ENCODE measurements at places on chromosomes 4 and X. TPM values are rescaled to one million over a fixed set of nuclear protein-coding genes. Genes with fewer than 3 reads are reported as not detected.

The HSD17B13 gene
- 1.1 TPM for total RNA-seq

The RXFP1 gene
- total RNA-seq = 0.36 TPM

The H2BW1 gene
- not detected for total RNA-seq

The PRDM8 gene
- 4.8 TPM for total RNA-seq

The LNX1 gene
- 11.1 TPM for total RNA-seq

DNA sequence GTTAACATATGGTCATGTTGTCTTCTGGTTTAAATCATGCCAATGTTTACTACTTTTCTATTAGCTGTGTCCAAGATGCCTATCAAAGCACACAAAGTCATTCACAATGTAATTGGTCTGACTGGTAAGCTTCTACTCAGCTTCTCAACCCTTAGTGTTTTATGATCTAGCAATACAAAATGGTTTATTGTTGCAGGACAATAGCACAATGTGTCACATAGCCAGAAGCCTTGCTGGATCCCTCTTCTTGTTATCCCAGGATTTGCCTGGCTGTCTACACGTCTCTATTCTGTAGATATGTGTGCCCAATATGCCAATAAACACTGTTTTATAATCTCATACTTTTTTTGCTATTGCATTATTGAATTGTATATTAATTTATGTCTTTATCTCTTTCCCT, 1111.0 kb upstream of the AGA start:
- H3K4me1 ChIP-seq = no peaks in the 10 kb centered on the region
- no peak overlapping the region for H3K4me3 ChIP-seq
- DNase-seq = no peak
- H3K27me3 ChIP-seq = no peaks in the 10 kb centered on the region
- H3K27ac ChIP-seq = no peak overlapping the region
- no peaks in the 10 kb centered on the region for H3K36me3 ChIP-seq

DNA sequence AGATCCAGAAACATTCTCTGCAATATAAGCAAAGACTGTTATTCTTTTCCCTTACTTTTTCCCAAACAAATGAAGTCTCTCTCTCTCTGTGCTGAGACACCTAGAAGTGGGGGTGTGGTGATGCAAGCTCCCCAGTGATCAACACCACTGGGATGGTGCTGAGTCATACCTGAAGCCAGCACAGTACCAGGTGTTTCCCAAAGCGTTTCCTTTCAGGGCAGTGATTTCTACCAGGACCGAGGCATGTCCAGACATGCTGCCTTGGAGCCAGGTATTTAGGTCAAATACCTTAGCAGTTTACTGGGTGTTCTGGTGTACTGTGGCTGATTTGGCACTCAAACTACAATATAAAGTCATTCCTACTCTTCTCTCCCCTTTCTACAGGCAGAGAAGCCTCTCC, 726.5 kb downstream of the FAM133A start:
- H3K27ac ChIP-seq = no peak overlapping the region
- no peak for DNase-seq
- H3K27me3 ChIP-seq = no peaks in the 10 kb centered on the region

DNA sequence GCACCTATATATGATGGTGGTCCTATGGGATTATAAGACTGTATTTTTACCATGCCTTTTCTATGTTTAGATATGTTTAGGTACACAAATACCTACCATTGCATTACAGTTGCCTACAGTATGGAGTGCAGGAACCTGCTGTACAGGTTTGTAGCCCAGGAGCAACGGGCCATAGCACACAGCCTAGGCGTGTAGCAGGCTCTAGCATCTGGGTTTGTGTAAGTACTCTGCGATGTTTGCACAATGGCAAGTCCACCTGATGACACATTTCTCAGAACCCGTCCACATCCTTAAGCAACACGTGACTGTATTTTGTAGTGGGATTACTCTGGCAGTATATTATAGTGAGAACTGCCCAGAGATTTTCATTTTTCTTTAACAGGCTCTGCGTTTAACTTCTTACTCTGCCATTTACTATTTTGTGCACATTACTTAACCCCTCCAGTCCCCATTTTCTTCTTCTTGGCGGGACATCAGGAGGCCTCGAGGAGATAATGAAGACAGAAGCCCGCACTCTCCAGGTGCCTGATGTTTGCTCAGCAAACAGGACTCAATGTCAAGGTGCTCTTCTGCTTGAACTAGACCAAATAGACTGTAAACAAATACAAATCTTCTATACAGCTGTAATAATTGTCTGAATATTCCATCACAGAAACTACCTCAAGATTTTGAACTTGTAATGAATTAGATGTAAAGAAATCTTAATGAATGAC, 102.0 kb upstream of the PDLIM3 start:
- no peak for DNase-seq
- no peaks in the 10 kb centered on the region for H3K27me3 ChIP-seq
- H3K4me3 ChIP-seq = no peak overlapping the region

DNA sequence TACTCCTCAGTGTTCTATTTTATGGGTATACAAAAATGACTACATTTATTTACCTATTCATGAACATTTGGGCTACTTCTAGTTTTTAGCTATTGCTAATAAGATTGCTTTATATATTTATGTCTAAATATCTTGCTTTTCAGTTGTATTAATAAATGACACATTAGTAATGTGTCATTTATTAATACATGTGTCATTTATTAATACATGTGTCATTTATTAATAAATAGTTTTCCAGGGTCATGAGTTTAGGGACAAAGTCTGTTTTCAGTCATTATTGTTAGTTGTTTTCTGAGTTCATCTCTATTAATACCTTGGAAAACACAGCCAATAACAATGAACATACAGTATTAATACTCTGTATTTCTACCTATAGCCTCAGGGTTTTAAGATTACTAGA, 1630.7 kb upstream of the IGFBP7 start:
- no peaks in the 10 kb centered on the region for H3K36me3 ChIP-seq
- DNase-seq = no peak
- H3K27ac ChIP-seq = no peak overlapping the region
- no peak overlapping the region for H3K4me3 ChIP-seq

DNA sequence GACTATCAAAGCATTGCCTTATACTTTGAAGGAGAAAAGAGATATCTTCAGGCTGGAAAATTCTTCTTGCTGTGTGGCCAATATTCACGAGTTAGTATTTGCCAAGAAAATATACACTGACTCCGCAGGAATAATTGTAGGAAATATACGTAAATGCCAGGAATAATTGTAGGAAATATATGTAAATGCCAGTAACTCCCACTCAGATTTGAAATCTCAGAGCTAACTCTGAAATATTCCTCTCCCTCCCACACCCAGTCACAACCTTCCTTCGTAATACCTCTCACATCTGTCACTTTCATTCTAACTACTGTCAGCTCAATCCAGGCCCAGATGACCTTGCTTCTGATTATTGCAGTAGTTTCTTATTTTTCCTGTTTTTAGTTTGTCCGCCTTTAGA, 73.5 kb downstream of the WDR19 start:
- no peak overlapping the region for H3K4me3 ChIP-seq
- DNase-seq = no peak
- no peaks in the 10 kb centered on the region for H3K36me3 ChIP-seq
- peak overlapping the region; percentile 94 for H3K27ac ChIP-seq
- H3K27me3 ChIP-seq = no peaks in the 10 kb centered on the region

DNA sequence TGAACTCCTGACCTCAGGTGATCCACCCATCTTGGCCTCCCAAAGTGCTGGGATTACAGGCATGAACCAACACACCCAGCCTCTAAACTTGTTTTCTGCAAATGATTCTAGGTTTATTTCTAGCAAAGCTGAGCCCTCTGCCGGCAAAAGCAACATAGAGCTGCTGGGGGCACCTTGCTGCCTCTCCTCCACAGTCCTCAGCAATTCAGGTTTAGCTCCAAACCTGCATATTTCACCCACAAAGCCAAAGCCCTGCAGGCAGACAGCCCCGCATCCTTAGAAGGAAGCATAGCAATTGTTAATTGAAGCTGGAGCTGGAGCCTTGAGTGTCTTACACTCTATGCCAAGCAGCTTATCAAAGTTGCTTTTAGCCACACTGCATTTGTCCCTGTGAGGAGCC, 24.9 kb upstream of the OCIAD2 start:
- H3K36me3 ChIP-seq = no peaks in the 10 kb centered on the region
- no peaks in the 10 kb centered on the region for H3K27me3 ChIP-seq
- no peaks in the 10 kb centered on the region for H3K4me1 ChIP-seq
- DNase-seq = no peak
- H3K4me3 ChIP-seq = no peak overlapping the region

DNA sequence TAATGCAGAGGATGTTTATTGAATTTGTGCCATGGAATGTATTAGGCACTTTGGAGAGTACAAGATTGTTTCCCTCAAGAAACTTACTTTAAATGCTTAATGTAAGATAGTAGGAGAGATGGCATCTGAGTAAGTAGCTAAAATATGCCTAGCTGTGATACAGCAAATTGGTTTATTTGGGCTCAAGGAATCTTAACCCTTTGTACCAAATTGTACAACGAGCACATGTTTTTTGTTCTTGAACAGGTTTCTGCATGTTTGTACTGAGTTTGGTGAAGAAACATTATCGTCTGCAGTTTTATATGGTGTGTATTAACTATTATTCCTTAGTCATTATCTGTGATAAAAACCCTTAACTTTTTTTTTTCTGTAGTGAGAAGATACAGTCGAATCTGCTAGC, 48.6 kb downstream of the CDS1 start:
- no peaks in the 10 kb centered on the region for H3K27me3 ChIP-seq
- no peak overlapping the region for H3K4me3 ChIP-seq
- H3K27ac ChIP-seq = no peak overlapping the region
- no peaks in the 10 kb centered on the region for H3K4me1 ChIP-seq
- H3K36me3 ChIP-seq = no peaks in the 10 kb centered on the region

DNA sequence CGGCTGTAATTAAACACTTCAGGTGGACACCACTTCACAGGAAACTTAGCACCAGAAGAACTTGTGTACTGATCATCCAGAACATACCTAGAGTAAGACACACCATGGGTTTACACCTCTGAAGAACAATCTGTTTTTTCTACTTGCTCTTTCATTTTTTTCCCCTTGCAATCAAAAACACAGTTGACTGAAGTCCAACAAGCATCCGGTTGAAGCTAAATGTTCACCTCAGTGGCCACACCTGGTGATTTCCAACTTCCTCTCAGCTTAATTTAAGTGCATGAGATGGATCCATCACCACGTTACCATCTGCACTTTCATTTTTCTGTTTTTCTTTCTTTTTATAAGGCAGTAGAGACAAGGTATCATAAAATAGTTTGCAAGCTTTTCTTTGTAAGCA, 4.9 kb upstream of the TXK start:
- H3K27ac ChIP-seq = no peak overlapping the region
- DNase-seq = no peak
- no peak overlapping the region for H3K4me3 ChIP-seq
- peaks cover 6% of the 10 kb centered on the region for H3K36me3 ChIP-seq

- no peaks in the 10 kb centered on the region for H3K36me3 ChIP-seq
- no peaks in the 10 kb centered on the region for H3K27me3 ChIP-seq
- H3K4me3 ChIP-seq = no peak overlapping the region
- H3K4me1 ChIP-seq = no peaks in the 10 kb centered on the region
- H3K27ac ChIP-seq = no peak overlapping the region
Observed at GRCh38 chr4:90403781-90404180, 276.6 kb downstream of the CCSER1 start.

Measured in aorta (tissue), 5 donors.